NCI-H446 (cell line): ENCODE measurements at places on chromosomes 6 and 20.

- DNase-seq = no peak
These were observed 21.2 kb downstream of the SYNDIG1 start for GRCh38 chr20:24490598-24490997.

DNA sequence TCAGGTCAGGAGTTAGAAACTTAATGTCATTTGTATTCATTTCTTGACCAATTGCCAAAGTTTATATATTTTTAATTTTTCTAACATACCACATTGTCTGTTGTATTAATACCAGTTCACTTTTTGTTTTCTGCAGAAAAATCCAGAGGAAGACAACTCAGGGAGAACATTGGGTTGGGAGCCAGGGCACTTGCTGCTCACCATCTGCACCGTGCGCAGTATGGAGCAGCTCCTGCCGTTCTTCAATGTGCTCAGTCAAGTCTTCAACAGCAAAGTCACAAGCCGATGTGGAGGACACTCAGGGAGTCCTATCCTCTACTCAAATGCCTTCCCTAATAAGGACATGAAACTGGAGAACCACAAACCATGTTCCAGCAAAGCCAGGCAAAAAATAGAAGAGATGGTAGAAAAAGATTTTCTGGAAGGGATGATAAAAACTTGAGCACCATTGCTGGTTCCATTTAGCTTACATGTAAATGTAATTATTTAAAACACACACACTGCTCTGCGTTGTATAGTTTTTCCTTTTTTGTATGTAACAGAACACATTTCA, 25.3 kb downstream of the PGM3 start:
- DNase-seq = no peak

- DNase-seq = no peak
These were observed 72.4 kb downstream of the SHLD1 start for GRCh38 chr20:5822569-5822968.

GRCh38 chr6:45540375-45540920, 162.7 kb upstream of the SUPT3H start:
- no peak for DNase-seq

- no peak for DNase-seq
These were observed 81.6 kb upstream of the MLN start for GRCh38 chr6:33885132-33886057.

GRCh38 chr20:11529047-11529446, 388.6 kb upstream of the BTBD3 start:
- no peak for DNase-seq

- no peak for DNase-seq
These were observed 520.6 kb downstream of the HDGFL1 start for GRCh38 chr6:23089981-23090380.
